ENCODE measurements at places on chromosomes 12 and 14.

GRCh38 chr14:48890333-48890732 lies 695.8 kb downstream of the RPS29 start:
- DNase-seq, result no peak

DNA sequence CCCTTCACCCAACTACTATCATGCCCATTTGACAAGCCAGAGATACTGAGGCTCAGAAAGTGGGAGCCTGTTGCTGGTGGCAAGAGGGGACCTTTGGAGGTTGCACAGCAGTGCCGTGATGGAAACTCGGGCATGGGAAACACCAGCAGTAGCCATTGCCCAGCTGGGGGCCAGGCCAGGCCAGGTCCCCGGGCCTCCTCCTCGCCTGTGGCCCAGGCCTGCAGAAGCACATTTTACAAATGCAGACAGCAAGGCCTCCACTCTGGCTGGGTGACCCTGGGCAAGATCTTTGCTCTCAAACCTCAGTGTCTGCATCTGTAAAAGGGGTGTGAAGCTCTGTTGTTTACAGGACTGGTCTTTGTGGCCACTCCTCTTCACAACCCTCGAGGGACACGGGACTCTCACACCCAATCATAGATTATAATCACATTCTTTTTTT lies 4.5 kb upstream of the SH2B3 start:
- DNase-seq, result no peak

DNA sequence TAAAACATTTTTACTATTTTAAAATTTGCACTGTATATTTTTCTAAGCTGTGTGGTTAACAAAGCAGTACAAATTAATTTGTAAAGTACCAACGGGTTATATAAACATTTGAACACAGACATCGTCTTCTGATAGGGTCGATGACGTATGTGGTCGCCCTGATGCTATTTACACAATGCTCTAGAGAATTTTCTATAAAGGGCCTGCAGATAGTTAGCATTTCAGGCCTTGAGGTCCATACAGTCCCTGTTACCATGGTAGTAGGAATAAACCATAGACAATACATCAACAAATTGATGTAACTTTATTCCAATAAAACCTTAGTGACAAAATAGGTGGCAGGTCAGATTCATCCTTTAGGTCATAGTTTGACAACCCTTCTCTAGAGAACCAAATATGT lies 25.7 kb upstream of the PDZRN4 start:
- no peak for DNase-seq

GRCh38 chr12:51865757-51866270 lies 17.3 kb upstream of the FIGNL2 start:
- DNase-seq, result no peak

DNA sequence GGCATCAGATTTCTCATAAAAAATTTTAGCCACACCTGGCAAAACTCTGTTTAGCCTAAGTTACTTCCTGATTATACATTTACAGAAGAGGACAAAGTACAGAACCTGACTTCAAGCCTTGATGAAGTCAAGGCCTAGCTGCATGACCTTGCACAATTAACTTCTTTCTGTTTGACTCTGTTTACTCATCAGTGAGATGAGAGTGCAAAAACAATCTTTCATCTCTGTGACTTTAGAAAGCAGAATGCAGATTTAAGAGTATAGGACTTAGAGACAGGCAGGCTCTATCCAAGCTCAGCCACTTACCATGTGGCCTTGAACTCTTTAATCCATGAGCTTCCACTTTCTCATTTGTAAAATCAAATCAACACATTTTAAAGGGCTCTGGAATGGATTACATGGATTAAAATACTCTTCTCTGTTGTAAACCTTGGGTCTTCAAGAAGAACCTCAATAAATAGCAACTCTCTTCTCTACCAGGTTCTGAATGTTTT lies 1178.9 kb downstream of the FLRT2 start:
- no peak for DNase-seq

DNA sequence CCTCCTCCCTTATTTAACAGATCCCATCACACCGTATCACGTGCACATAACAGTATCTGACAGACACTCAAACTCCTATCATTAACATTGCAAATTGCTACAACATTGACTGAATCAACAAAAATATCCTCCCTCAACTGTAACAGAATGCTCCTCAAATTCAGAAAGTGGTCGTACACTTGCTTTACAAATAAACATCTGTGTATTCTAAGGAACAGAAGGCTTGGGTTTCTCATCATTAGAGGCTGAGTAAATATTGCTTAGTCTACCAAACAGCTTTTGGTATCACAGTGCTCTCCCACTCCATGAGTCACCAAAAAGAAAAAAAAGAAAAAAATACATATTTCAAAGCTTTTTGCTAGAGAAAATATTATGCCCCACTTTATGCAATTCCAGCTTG lies 23.9 kb downstream of the FERMT2 start:
- DNase-seq, result no peak

GRCh38 chr14:20630340-20631022 lies 11.0 kb downstream of the OR6S1 start:
- no peak for DNase-seq

GRCh38 chr14:100540926-100541620 lies 46.1 kb downstream of the BEGAIN start:
- DNase-seq, result no peak
